Activated CD8-positive, alpha-beta memory T cell treated with anti-CD3 and anti-CD28 coated beads for 24 hours (primary cell): ENCODE measurements at places on chromosomes 13 and 19.

- no peak for DNase-seq
Observed at GRCh38 chr13:29624997-29625396, 29.5 kb upstream of the SLC7A1 start.

DNA sequence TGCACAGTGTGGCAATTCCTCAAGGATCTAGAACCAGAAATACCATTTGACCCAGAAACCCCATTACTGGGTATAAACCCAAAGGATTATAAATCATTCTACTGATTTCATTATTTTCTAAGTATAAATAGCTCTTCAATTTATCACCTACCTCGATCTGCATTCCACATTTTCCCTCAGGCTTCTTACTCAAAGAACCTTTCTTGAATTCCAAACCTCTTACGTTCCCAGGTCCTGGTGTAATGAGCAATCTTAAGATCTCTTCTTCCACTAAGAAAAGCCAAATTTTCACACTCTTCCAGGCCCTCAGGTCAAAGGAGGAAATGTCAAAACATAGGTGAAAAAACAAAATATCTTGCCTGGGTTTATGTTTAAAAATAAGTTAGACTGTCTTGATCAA, 237.3 kb upstream of the GPC6 start:
- DNase-seq = no peak

DNA sequence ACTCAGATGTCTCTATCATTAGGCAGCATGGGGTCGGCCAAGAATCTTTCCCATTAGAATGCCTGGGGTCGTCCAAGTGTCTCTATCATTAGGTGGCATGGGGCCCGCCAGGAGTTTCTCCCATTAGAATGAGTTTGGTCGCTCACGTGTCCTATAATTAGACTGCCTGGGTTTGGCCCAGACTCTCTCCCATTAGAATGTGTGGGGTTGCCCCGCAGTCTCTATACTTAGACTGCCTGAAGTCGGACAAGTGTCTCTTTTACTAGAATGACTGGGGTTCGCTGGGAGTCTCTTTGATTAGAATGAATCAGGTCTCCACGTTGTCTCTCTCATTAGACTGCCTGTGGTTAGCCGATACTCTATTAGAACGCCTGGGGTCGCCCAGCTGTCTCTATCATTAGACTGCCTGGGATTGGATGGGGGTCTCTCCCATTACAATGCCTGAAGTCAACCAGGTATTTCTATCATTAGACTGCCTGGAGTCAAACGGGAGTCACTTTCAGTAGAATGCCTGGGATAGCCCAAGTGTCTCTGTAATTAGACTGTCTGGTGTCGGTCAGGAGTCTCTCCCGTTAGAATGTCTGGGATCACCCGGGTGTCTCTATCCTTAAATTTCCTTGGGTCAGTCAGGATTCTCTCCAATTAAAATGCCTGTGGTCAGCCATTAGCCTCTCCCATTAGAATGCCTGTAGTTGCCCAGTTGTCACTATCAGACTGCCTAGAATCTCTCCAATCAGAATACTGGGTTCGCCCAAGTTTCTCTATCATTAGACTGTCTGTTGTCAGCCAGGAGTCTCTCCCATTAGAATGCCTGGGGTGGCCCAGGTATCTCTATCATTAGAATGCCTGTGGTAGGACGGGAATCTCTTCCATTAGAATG, 1454.1 kb downstream of the UQCRFS1 start:
- DNase-seq = no peak

GRCh38 chr19:15976836-15977689, 28.3 kb downstream of the OR10H4 start:
- DNase-seq = no peak

- DNase-seq = no peak
Observed at GRCh38 chr13:67076378-67076777, 153.8 kb downstream of the PCDH9 start.

DNA sequence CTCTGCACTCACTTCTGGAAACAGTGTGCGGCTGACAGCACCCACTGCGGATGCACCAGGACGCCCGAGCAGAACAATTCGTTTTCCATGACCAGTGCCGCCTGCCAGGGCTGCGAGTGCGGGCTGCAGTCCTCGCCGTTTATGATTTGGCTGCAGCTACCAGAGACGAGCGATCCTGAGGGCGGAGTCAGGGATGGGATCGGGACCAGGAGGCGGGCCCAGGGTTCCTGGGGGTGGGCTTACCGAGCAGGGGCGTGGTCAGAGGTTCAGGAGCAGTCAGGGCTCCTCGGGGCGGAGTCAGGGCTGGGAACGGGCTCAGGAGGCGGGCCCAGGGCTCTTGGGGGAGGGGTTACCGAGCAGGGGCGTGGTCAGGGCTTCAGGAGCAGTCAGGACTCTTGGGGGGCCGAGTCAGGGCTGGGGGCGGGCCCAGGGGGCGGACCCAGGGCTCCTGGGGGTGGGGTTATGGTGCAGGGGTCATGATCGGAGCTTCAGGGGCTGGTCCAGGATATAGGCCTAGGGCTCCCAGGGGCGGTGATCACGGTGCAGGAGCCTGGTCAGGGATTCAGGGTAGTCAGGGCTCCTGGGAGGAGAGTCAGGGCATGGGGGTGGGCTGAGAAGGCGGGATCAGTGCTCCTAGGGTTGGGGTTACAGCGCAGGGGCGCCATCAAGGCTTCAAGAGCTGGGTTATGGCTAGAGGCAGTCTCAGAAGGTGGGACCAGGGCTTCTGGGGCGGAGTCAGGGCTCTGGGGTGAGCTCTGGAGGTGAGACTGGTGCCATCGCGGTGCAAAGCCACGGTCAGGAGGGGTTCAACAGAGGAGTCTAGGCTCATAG, 1.7 kb downstream of the KLK4 start:
- DNase-seq = peak; percentile 68

- DNase-seq = no peak
Observed at GRCh38 chr13:49219647-49220035, 497 bp upstream of the MLNR start.
